ENCODE measurements at places on chromosomes 2 and 18.

DNA sequence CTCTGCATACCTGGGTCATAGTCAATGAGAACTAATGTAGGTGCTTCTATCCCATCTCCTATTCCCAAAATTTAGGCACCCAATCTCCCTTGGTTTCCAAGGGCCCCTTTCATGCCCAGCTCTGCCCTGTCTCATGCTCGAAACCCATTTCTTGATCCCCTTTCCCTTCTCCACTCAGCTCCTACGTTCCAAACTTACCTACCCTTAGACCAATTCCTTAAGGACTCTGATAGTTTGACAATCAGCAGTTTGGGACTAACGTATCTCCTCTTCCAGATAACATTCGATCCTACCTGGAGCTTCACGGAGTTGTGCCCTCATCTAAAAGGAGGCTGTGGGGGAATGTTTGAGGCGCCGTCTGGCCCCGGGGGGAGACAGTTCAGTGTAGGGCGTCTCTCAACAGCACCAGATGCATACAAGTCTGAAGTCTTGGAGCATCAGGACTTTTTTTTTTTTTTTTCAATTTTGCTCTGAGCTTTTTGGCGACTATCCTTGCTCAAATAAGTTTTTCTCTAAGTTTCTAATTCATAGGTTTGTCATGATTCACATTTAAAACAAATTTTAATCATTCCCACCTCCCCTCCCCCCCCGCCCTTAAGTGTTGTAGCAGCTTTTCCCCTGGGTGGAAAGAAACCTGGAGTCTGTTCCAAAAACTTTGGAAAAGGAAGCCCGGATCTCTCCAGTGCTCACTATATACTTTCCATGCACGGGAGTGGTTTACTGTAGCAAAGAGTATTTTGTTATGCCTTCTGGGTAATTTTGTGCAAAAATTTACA lies 141.2 kb upstream of the LGALSL start:
- DNase-seq = no peak

GRCh38 chr18:48446582-48447225 lies 37.5 kb upstream of the ZBTB7C start:
- peak; percentile 8 for DNase-seq

- DNase-seq = no peak
These were observed 26.0 kb upstream of the NOTO start for GRCh38 chr2:73176205-73176880.

DNA sequence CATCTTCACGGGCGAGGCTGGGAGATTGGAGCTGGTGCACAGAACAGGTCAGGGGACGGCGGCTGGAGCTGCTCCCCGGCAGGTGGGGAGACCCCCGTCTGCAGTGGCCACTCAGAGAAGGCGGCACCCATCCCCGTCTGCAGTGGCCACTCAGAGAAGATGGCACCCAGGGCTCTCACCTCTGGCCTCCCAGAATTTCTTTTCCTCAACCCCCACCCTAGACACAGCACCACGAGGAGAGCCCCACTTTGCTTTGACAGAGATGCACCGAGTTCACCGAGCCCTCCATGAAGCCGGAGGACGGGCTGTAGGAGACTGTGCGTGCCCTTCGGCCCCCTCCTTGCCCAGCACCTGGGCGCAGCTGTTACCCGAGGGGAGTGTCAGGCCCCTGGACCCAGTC lies 201.6 kb upstream of the SALL3 start:
- no peak for DNase-seq

DNA sequence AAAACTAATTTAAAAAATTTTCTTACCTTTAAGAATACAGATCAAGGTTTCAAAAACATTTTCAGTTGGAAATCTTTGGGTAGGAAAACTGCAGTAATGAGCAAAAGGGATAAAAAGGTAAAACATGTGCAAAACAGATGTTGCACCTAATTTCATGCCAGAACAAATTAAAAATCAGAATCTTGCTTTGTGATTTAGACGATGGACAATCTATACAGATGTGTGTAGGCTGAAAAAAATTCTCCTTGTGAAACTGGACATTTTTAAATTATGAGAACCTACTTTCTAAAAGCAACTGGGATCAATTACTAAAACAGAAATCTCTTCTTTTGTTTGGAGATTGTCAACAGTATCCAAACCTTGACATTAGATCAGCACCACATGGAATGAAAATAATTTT lies 183.2 kb upstream of the ITGA4 start:
- DNase-seq = no peak

- no peak for DNase-seq
These were observed 150.5 kb upstream of the HS6ST1 start for GRCh38 chr2:128469203-128469602.

DNA sequence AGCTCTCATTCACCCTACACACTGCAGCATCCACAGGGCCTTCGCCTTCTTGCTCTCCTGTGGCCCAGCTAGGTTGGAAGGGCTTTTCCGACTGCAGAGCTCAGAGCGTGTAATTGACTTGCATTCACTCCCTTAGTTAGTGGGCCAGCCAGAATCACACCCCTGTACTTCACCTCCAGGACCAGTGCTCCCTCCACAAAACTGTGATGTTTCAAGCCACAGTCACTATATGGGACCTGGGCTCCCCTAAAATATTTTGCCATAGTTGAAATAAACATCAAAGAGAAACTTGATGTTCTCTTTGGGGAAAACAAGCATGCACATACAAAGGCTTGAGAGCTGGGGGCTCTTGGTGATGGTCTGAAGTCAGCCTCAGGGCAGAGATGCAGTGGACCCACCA lies 69.7 kb upstream of the POU3F3 start:
- DNase-seq = no peak

DNA sequence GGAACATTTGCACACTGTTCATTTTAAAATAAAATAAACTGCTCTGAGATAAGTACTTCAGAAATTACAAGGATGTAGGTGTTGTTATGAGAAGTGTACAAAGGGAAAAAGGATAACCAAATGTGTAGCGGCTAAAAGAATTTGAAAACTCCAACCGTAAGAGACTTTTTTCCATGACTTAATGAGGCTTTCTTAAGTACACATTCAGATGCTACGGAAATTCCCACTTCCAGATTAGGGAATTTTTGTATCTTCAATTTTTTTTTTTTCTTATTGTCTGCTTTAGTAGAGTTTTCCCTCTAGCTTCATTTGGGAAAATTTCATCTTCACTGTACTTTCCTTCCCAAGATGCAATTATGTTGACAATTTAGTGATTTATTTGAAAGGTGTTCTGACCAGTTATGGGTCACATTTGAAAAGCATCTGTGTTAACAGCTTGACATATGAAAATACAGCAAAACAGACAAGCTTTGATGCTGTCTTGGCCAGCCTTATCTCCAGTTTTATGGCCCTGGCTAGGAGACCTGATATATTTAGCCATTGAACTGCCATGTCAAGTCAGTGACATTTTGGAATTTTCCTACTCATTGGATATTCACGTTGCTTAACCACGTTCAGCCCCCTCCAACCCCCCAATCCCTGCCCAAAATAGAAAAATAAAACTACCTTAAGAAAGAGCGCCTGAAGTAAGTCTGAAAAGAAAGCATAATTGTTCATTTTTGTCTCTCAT lies 105.6 kb downstream of the FEZ2 start:
- no peak for DNase-seq

DNA sequence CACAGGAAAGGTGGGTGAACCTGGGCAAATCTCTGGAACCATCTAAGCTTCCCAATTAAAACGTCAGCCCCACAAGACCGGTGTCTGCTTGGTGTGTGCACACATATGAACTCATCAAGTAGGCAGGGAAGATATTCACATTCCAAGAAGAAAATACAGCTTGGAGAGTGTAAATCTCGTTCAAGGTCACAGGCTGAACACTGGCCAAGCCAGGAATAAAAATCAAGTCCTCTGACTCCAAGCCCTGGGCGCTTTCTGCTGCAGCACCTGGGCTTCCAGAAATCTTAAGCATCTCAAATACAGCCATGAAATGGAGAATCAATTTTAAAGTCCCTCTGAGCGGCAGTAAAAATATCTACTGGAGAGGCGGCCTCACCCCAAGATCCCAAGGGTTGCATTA lies 150.9 kb downstream of the TWIST2 start:
- no peak for DNase-seq

DNA sequence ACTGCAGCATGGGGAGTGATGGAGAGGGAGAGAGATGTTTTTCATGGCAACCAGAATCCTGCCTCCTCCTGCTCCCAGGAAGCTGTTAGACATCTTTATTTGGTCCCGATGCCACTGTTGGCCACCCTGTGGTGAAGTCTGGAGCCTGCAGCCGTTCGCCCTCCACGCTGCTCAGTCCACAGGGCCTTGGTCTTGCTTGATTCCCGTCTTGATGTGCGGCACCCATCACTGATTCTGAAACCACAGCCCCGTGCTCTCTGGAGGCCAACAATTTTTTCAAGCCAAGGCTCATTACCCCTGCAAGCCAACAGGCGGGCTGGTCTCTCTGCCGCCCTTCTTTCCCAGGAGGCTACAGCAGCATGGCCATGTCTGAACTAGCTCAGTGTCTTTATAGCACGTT lies 24.5 kb downstream of the SIGLEC15 start:
- DNase-seq = no peak

DNA sequence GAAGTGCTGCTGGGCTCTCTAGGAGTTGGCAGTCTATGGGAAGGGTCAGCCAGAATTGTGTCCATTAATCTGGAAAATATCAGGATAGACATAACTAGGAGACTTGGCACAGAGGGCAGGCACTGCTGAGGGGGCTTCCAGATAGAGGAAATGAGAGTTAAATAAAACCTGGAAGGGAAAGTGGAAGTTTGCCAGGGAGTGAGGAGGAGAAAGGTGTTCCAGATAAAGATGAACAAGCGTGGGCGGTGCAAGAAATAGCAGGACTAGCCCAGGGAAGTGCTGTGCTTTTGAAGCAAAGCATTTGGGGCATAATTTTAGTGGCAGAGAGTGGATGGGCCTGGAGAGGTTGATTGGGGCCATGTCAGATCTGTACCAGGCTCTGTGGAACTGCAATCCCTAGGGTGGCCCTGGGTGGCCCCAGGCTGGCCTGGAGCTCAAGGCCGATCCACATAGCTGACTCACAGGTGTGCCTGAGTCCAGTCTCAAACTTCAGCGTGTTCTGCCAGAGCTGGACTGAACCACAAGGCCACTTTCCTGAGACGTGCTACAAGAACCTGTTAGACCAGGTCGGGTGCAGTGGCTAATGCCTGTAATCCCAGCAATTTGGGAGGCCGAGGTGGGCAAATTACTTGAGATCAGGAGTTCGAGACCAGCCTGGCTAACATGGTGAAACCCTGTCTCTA lies 26.9 kb downstream of the GALM start:
- no peak for DNase-seq

DNA sequence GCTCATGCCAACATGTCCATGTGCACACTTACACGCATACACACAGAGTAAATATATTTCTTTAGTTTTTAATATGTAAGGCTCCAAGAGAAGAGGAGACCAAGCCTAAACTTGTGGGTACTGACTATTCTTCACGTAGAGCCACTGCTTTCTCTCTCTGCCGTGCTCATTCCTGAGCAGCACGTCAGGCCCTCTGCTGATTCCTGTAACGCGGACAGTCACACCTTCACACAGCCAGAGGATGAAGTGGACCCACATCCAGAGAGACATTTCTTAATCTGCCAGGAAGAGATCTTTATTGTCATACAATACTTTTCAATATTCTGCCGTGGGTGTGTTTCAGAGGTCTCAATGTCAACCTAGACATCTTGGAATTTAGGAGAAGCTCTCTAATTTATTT lies 560.7 kb downstream of the STK39 start:
- no peak for DNase-seq

GRCh38 chr2:41870265-41870585 lies 177.6 kb upstream of the PKDCC start:
- no peak for DNase-seq

- DNase-seq = no peak
These were observed 122.3 kb upstream of the DDX18 start for GRCh38 chr2:117692001-117692763.

DNA sequence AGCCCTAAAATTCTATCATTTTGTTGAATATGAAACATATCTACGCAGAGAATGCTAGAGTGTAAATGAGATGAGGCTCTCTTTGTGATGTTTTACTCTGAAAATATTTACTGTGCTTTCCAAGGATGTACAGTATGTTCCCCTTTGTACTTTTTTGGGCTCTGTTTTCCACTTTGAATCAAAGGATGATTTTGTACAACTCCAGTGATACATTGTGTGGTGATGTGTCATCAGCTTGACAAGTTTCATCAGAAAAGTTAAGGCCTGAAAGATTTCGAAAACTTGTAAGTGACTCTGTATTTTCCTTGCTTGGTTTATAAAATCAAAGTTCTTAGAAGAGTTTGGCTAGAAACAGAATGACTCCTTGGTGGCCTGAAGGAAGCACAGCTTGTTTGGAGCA lies 206.3 kb downstream of the LTBP1 start:
- DNase-seq = no peak

DNA sequence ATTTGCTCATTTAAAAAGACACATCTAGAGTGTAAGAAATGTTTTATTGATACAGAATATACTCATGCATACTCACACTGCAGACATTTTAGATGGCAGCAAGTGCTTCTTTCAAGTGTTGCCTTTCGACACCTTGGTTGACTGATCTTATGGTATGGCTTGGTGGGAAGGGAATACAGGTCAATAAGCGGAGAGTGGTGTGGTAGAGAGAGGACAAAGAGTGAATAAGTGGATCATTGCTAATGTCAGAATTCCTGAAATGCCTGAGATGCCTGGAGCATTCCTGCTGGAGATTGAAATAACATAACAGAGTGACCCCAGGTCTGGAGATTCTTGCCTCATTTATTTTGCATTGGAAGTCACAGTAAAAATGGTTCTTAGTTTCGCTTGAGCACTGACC lies 76.7 kb downstream of the RND3 start:
- no peak for DNase-seq

- no peak for DNase-seq
These were observed 116.3 kb downstream of the ZNF532 start for GRCh38 chr18:58980991-58981390.

DNA sequence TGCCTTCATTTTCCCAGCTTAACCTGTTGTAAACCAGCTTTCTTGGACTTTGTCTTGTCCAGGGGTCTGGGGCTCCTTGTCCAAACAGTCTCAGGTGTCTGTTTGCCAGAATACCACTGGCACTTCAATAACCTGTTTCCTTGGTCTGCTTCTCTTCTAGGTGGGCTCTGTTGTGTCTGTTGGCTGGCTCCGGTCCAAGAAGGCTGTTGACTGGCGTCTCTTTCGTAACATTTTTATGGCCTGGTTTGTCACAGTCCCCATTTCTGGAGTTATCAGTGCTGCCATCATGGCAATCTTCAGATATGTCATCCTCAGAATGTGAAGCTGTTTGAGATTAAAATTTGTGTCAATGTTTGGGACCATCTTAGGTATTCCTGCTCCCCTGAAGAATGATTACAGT lies 17.0 kb downstream of the SLC20A1 start:
- DNase-seq = no peak

- no peak for DNase-seq
These were observed 15.9 kb downstream of the ZNF638 start for GRCh38 chr2:71347517-71347916.

GRCh38 chr2:111977240-111977639 lies 77.8 kb upstream of the TMEM87B start:
- no peak for DNase-seq

- no peak for DNase-seq
These were observed 147.2 kb downstream of the SMAD7 start for GRCh38 chr18:48803518-48803917.

Measured in cortex of kidney (tissue), 1 donor.